H7 (cell line): ENCODE measurements at places on chromosomes 12 and 14.

GRCh38 chr12:1382826-1383225 lies 211.6 kb downstream of the FBXL14 start:
- DNase-seq = no peak

GRCh38 chr14:106691601-106692291 lies 1165.4 kb downstream of the TMEM121 start:
- no peak for DNase-seq

DNA sequence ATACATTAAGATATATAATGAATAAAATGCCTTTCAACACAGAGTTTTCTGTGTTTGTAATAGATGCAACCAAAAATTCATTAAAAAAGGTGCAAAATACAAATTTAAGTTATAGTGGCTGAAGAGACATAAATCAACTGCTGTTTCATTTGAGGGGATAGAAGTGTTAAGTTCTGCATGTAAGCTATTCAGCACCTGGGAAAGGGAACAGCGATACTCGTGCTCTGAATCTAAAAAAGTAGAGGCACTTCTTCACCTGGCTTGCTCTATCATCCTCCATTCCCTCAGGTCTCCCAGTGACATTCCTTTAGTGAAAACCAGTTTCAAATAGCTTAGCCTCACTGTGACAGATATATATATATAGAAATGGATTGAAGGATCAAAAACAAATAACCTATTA lies 222.6 kb downstream of the ACSS3 start:
- peak; percentile 1 for DNase-seq

DNA sequence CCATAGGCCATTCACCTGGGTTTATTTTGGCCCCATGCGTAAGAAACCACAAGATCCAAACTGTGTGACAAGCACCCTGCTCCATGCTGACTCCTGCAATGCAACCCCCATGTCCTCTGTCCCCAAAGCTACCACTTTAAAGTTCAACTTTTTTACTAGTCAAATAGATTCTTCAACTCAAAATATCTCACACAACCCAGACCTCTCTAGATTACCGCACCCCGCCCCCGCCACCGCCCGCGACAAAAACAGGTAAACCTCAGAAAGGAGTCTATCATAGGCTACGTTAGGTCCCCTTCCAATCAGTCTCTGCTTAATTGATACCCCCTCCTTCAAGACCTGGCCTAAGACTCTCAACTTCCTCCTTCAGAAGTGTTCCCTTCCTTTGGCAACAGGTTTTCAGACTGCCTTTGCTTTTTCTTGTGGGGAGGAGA lies 2.2 kb downstream of the ZFP36L1 start:
- DNase-seq = peak; percentile 30

GRCh38 chr14:46197856-46198255 lies 453.7 kb downstream of the RPL10L start:
- DNase-seq = no peak

DNA sequence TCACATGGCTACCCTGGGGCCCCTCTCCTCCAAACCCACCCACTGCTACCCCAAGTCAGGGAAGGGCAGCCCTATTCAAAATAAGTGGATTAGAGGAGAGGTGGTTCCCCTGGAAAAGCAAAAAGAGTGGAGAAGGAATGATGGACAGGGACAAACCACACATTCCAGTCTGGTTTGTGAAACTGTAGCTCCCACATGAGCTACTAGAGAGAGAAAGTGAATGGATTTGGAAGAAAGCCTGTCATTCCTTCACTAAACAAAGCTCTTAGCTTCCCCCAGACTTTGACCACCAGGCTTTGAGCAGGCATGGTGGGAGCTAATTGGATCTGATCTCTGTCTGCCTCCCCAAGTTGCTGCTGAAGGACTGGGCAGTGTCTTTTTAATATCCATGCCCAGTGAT lies 28.0 kb downstream of the CCDC63 start:
- DNase-seq = no peak

GRCh38 chr14:29278301-29279263 lies 512.0 kb downstream of the FOXG1 start:
- DNase-seq = no peak

GRCh38 chr12:105069936-105070702 lies 14.1 kb downstream of the ALDH1L2 start:
- no peak for DNase-seq

GRCh38 chr12:578748-579419 lies 84.4 kb downstream of the NINJ2 start:
- peak; percentile 51 for DNase-seq

DNA sequence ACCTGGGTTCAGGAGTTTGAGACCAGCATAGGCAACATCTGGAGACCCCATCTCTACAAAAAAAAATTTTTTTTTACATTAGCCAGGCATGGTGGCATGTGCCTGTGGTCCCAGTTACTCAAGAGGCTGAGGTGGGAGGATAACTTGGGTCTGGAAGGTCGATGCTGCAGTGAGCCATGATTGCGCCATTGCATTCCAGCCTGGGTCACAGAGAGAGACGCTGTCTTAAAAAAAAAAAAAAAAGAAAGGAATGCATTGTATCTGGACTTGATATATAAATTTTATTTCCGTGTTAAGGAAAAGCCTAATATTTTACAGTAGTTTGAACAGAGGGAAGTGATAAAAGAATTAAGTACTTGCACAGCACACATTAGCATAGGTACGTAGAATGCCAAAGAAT lies 97.2 kb downstream of the ZC3H14 start:
- no peak for DNase-seq

GRCh38 chr14:63472986-63473788 lies 70.0 kb downstream of the PPP2R5E start:
- no peak for DNase-seq

DNA sequence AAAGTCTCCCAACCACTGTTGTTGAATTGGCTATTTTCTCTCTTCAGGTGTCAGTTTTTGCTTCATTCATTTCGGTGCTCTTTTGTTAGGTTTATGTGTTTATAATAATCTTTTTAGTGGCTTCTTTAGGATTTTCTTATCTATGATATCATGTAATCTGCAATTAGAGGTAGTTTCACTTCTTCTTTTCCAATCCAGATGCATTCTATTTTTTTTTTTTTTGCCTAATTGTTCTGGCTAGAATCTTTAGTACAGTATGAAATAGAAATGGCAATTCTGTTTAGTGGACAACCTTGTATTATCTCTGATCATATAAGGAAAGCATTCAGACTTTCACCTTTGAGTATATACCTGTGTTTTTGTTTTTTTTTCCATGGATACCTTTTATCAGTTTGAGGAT lies 17.4 kb downstream of the CNOT2 start:
- no peak for DNase-seq

GRCh38 chr14:58656671-58657411 lies 19.1 kb downstream of the DACT1 start:
- no peak for DNase-seq

GRCh38 chr12:118193477-118193876 lies 57.6 kb downstream of the PEBP1 start:
- no peak for DNase-seq

DNA sequence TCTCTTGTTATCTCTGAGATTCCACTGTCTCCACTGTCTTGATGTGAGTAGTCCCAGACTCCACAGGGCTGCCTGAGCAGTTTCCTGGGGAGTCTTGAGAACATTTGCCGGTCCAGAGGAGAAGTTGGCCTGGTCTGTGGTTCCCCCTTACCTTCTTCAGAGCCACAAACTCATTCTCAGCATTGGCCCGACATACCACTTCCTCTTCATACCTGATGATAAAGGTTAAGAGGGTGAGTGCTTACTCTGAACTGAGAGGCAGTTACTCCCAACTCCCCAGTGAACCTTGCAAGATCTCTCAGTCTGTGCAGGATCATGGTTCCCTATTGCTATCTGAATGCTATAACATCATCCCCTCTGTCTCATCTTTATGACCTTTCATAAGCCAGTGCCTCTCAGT lies 2.6 kb downstream of the KRT84 start:
- no peak for DNase-seq

DNA sequence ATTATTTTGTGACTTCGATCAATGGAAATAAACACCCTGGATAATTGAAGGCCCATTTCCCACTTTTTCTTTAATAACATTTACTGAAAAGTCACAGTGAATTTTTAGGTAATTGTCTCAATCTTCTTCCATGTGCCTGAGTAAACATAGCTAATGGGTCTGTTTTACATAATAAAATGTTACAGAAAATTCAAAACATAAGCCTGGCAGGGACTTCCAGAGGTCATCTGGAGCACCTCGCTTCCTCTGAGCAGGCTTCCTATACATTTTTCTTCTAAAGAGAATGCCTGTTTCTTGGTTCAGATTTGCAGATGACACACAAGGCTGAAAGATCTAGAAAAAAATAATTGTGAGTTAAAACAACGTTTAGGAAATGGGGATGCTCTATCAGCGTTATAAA lies 183.8 kb upstream of the PDE3A start:
- DNase-seq = no peak

DNA sequence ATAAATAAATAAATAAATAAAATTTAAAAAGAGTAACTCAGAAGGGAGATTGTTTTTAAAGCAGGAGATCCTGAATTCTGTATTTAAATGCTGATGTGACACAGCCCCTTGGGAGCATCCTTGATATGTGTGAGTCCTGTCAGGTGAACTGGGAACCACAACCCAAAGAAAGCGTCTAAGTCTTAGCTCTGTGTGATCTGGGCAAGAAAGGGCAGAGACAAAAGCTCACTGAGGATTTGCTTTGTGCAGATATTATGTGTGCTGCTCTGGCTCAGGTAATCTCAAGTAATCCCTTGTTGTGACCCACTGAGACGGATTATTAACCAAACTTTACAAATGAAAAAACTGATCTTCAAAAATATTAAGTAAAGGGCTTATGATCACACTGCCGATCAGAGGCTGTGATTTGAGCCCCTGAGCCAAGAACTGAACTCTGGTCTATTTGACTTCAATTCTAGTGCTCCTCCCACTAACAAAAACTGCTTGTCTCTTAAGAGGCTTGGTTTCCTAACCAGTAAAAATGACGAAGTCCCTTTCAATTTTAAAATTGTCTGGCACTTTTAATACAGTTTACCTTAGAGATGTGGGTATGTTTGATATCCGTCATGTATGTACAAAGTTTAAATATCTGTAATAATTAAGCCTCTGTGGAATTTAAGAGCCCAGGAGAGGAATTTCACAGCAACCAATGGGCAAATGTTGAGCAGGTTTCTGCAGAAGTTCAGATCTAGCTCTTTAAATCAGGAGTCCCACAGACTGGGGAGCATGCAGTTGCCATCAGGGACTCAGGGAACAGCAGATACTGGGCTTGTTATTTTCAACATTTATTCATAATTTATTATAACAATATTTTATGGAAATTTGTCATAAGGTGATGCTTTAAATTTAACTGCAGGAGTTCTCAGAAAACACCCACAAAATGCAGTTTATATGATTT lies 46.1 kb downstream of the CPM start:
- DNase-seq = no peak

GRCh38 chr12:75548879-75549278 lies 37.5 kb upstream of the KRR1 start:
- DNase-seq = peak; percentile 9

DNA sequence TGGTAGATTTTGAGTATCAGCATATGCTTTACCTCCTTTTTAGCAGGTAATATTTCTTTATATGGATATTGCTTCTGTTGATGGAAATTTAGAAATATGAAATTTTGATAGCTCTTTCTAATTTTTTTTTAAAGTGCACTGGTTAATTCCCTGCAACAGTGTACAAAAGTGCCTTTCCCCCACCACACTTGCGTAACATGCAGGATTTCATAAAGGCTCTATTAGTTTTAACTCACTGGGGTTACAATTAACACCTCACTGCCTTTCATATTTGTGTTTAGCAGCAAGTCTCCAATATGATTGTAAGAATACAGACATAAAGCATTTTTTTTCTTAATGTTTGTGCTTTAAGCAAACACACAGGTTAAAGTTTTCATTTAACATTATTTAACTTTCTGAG lies 25.6 kb downstream of the MNAT1 start:
- no peak for DNase-seq

GRCh38 chr12:29426498-29426897 lies 45.5 kb upstream of the ERGIC2 start:
- no peak for DNase-seq

- no peak for DNase-seq
These were observed 207.7 kb upstream of the SLC16A7 start for GRCh38 chr12:59388176-59388575.

DNA sequence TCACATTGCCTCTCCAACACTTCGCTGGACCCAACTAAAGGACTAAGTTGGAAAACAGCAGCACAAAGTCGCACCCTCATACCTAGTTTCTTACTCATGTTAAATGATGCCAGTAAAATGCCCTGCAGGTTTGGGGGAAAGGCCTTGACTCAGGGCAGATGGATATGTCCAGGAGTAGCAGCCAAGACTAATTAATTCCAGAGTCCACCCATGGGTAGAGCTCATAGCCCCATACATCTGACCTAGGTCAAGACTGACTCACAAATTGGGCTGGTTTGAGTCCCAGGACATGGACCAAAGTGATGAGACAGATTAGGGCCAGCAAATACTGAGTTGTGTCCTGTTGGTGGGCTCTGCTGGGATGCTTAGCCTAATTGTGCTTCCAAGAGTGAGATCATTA lies 224.0 kb upstream of the BTG1 start:
- DNase-seq = no peak

- no peak for DNase-seq
These were observed 3.2 kb upstream of the HOXC11 start for GRCh38 chr12:53969588-53970259.

DNA sequence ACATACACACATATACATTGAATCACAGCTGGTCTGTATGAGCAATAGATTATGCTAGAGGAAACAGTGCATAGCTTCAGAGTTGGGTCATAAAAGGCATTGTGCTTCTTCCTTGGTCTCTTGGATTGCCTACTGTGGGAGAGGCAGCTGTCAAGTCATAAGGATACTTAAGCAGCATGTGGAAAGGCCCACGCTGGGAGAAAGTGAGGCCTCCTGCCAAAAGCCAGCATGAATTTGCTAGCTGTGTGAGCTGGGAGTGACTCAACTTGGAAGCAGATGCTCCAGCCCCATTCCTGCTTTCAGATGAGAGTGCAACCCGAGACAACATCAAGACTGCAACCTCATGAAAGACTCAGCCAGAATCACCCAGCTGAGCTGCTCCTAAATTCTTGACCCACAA lies 311.9 kb upstream of the TBX3 start:
- DNase-seq = no peak

DNA sequence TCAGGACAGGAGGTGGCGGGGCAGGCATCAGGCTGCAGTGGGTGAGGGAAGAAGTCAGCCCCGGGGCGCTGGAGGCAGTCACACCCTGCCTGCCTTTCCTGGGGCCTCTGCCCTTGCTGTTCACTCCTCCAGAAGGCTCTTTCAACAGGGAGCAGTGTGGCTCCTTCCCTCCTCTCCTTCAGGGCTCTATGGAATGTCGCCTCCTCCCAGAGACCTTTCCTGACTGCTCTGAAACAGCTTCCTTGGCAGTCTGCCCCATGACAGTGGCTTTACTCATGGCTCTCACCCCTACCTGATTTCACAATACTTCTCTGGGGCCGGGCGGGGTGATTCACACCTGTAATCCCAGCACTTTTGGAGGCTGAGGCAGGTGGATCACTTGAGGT lies 7.1 kb downstream of the RHOF start:
- peak; percentile 52 for DNase-seq

DNA sequence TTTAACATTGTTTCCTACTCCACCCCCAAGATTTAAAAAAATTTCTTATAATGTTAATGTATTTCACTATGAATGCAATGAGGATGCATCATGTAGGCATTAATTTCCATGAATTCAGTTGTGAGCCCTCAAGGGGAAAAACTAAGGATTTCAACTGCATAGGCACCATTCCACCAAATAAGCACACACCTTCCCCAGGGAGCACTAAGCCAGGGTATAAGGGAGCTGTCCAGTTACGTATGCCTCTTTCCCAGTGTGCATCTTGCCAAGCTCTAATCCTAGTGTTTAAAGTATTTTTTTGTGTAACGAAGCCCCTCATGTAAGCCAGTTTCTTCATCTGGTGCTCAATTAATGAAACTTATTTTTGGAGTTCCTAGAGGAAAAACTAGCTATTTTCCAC lies 6.6 kb downstream of the FERMT2 start:
- no peak for DNase-seq
